ENCODE measurements at places on chromosomes 1 and 21.

- DNase-seq = peak; percentile 28
Measured at GRCh38 chr1:160007577-160008200, 24.1 kb downstream of the PIGM start.

- DNase-seq = no peak
Measured at GRCh38 chr1:193265716-193266115, 79.3 kb upstream of the B3GALT2 start.

GRCh38 chr1:91520942-91521507 is 20.4 kb downstream of the CDC7 start:
- DNase-seq = no peak

GRCh38 chr1:7584157-7584556 is 186.9 kb upstream of the VAMP3 start:
- DNase-seq = no peak

GRCh38 chr21:46425571-46425970 is 33.1 kb upstream of the DIP2A start:
- no peak for DNase-seq

DNA sequence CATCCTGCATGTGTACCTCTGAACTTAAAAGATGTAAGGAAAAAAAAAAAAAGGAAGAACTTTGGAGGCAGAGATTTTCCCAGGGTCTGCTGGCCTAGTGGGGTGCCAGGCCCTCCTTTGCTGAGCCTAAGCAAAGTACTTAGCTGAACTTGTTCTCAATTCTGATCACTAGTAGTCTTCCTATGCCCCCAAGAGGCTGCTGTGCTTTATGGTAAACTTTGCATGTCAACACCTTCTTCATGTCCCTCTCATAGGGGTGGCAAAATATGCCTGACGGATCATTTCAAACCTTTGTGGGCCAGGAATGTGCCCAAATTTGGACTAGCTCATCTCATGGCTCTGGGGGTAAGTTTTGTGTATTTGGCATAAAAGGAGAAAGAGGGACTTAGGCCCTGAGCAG is 1.4 kb upstream of the USP21 start:
- no peak for DNase-seq

GRCh38 chr1:207306603-207307002 is 14.9 kb upstream of the CD55 start:
- DNase-seq = no peak

DNA sequence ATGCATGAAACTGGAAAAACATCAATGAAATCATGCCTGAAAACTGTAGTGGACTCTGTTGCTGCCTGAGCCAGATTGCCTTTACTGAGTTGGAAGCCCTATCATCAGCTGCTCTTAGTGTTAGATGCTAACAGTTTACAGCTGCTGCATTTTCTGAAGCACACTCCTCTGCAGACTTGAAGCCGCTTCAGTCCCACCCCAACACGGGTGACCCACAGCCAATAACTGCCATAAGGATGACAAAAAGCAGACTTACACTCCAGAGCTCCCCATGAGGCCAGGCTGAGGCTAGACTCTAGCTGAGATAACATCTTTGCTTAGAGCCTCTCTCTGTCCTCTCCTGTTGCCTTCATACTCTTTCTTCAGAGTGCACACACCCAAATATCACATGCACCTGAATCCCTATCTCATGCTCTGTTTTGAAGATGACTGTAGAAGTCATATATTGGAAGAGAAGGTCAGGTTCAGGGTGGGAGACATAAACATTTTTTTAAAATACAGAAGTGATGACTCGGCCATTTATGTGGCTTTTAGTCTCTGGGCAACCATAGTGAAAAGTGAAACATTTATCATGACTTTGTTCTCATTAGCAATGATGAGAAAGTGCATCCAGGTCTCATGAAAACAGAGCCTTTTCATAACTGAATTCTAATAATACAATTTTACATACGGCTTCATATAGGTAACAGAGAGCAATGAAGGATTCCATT is 161.0 kb downstream of the KCNK2 start:
- DNase-seq = no peak

GRCh38 chr1:227949954-227950734 is 2.4 kb upstream of the WNT9A start:
- DNase-seq = no peak

- peak; percentile 68 for DNase-seq
Measured at GRCh38 chr1:183609313-183609712, 19.1 kb upstream of the NCF2 start.

GRCh38 chr21:14403681-14404318 is 20.9 kb upstream of the HSPA13 start:
- DNase-seq = peak; percentile 28

Measured in AG20443 (cell line).